ENCODE measurements at places on chromosomes 2 and 18.

DNA sequence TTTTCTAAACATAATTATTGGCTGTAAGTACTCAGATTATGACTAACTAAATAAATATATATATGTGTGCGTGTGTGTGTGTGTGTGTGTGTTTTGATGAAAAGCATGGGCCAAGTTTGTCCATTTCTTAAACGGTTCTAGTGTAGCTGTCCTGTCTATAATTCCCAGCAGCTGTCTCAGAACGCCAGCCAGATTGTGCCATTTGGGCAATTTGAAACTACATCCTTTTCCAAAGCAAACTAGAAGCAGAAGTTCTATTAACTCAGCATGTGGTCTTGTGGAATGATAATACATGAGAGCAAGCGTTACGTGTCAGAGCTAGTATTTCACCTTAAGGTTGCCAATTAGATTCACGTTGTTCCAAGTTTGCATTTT, 1.7 kb downstream of the ARHGAP28 start:
- DNase-seq = no peak

GRCh38 chr2:208020253-208020652, 5.1 kb downstream of the PLEKHM3 start:
- DNase-seq = no peak

- no peak for DNase-seq
Observed at GRCh38 chr18:48840491-48840877, 110.3 kb downstream of the SMAD7 start.

DNA sequence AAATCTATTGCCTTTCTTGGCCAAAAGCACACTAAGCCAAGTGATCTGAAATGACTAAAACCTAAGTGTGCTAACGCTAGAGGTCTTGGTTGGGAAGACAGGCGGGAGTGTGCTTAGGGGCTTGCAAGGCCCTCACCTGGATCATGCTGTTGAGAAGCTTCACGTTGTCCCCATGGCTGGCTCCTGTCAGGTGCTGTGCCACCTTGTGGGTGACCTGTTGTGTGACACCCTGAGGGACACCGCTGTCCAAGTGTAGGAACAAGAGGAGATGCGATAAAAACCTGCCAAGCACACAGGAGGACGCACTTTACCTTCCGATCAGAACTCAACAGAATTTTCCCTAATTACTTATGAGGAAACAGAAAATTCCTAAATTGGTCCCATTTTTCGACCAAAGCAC, 50.8 kb downstream of the EPG5 start:
- DNase-seq = peak; percentile 12

DNA sequence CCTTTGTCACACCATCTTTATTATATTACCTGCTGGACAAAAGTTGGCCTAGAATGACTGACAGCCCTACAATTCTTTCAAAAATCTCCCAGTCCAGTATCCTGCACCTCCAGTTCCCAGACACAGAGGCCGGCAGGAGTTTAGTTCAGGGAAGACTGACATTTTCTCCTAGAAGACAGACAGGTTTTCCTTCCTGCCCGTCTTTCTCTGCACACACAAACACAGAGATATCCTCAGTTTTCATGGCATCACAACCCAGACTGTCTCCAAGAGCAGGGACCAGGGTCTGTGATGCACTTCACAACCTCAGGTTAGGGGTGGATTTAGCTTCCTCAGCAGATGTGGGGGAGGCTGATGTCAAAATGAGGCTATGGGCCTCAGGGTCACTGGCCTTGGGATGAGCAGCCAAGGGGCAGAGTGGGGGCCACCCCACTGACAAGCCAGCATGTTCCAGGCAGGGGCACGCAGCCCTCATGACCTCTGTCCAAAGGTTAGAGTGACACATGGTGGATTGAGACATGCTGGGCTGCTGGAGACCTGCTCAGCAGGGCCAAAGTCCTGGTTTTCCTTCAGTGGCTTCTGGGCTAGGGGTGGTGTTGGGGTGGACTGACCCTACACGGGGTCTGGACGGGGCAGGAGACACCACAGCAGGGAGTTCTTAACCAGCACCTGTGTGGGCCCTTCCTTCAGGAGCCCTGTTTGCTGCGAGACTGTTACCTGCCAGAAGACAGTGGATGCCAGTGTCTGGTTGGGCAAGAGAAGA, 70.5 kb downstream of the SFXN5 start:
- DNase-seq = no peak

DNA sequence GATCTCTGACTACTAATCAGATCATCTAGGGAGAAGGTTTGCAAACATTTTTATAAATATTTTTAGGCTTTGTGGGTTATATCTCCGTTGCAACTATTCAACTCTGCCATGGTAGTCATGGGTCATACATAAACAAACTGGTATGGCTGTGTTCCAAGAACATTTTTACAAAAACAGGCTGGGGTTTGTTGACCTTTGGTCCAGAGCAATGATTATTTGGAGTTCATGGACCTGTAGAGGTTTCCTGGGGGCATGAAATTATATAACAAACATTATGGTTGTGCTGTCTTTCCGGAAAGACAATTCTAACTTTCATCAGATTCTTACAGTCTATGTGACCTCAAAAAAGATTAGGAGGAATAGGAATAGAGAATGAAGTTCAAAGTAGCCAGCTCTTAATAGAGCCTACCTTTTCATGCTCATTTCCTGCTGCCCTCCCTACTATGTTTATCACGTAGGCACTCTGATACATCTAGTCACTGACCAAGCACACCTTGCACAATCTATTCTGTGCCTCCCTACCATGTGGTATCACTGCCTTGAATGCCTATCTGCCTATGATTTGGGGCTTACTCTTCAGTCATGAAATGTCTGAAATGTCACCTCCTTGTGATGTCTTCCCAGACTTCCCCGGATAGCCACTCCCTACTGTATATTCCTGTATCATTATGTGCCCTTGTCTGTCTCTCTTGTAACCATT, 102.4 kb upstream of the SCN1A start:
- no peak for DNase-seq

DNA sequence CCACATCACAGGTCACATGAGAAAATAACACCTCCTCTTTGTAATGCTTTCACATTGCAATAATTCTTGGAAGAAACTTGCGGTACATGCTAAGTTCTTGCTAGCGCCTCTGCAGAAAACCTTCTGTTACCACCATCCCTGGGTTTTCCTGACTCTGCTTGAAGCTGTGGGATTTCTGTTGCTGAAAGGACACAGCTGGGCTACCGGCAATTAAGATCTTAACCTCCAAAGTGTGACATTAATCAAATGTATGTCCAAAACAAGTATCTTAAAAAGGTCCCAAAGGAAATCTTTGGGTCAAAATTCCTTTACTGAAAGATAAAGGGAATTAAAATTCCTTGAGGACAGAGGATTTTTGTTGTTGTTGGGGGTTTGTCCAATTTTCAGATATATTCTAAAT, 7.5 kb downstream of the CCBE1 start:
- DNase-seq = no peak

GRCh38 chr2:151363709-151364108, 6.3 kb downstream of the TNFAIP6 start:
- DNase-seq = no peak

DNA sequence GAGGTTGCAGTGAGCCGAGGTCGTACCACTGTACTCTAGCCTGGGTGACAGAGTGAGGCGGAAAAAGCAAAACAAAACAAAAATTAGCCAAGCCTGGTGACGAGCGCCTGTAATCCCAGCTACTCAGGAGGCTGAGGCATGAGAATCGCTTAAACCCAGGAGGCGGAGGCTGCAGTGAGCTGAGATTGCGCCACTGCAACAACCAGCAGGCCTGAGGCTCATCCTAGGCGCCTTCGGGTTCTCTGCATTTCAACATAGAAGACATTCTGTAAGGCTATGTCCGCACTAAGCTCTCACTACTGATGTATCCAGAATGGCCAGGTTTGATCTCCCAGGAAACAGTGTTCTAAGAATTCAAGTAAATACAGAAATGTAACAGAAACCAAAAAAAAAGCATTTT, 23.5 kb downstream of the PTPN2 start:
- no peak for DNase-seq
